HS-5 (cell line): ENCODE measurements at places on chromosomes 2 and 18.

DNA sequence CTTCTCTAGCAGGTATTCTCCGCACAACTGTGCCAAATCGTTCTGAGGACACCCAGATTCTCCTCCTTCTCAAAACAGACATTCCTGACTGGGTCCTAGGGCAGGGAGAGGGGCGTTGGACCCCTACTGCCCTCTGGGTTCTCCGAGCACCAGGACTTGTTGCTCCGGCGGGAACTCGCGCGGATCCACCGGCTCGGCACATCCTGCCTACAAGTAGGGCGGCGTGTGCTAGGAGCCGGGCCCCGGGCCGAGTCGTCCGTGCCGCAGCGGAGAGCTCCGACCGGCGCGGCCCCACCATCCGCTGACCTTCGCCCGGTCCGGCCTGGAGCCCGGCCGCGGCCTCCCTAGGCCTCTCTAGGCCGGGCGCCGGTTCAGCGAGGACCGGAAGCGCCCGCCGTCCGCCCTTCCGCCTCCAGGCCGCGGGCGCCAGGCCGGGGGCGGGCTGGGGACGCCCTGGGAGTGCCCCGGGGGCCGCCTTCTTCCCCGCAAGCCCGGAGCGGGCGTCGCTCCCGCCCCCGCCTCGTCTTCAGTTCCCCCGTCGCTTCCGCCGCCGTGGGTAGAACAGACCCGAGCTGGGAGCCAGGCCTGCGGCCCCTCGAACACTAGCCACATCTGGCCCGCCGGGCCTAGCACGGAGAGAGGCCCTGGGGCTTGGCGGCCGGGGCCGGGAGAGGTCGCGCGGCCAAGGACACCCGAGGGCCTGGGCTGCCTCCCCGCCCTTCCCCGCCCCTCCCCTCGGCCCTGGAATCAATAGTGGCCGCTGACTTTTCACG lies 7.6 kb upstream of the ONECUT2 start:
- no peak for DNase-seq

- no peak for DNase-seq
These were observed 97.3 kb upstream of the RGPD4 start for GRCh38 chr2:107729440-107729839.

DNA sequence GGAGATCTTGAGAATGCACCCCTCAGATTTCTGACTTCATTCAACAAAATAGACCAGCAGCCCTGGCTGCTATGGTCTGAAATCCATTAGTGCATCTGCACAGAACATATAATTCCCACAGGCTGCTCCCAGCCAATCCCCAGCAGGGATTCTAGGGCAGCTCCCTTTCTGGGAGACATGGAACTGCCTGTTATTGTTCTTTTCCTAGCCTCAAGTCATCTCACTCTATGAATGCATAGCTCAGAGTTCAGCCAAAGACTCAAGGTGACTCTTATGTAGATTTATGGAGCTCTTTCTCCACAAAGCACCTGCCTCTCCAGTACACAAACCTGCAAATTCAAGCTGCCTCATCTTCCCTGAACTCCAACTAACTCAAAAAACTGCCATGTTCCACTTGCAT lies 241.9 kb downstream of the WDPCP start:
- DNase-seq: no peak

DNA sequence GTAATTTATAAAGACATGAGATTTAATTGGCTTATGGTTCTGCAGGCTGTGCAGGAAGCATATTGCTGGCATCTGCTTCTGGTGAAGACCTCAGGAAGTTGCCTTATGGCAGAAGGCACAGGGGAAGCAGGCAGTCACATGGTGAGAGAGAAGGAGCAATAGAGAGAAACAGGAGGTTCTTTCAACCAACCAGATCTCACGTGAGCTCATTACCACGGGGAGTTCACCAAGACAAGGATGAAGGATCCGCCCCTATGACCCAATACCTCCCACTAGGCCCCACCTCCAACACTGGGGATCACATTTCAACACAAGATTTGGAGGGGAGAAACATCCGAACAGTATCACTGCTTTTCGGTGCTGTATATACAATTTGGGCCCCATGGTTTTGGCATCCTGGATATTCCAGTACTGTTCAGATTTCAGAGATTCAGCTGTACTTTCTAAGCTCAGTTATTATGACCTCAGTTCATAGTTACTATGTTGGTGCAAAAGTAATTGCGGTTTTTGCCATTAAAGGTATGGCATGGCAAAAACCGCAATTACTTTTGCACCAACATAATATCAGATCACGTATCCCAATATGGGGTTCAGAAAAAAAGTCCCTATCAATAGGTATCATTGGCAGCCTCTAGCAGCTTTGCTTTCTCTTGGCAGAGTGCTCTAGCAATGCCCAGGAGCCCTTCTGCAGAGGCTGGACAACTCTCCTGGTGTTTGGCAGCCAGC lies 189.6 kb upstream of the SIX3 start:
- no peak for DNase-seq

- DNase-seq: no peak
These were observed at the start of gene HOXD10 for GRCh38 chr2:176115883-176116813. HOXD10 (plus strand) TSS chr2:176116778; CDS start chr2:176116834, 56 bp downstream.

DNA sequence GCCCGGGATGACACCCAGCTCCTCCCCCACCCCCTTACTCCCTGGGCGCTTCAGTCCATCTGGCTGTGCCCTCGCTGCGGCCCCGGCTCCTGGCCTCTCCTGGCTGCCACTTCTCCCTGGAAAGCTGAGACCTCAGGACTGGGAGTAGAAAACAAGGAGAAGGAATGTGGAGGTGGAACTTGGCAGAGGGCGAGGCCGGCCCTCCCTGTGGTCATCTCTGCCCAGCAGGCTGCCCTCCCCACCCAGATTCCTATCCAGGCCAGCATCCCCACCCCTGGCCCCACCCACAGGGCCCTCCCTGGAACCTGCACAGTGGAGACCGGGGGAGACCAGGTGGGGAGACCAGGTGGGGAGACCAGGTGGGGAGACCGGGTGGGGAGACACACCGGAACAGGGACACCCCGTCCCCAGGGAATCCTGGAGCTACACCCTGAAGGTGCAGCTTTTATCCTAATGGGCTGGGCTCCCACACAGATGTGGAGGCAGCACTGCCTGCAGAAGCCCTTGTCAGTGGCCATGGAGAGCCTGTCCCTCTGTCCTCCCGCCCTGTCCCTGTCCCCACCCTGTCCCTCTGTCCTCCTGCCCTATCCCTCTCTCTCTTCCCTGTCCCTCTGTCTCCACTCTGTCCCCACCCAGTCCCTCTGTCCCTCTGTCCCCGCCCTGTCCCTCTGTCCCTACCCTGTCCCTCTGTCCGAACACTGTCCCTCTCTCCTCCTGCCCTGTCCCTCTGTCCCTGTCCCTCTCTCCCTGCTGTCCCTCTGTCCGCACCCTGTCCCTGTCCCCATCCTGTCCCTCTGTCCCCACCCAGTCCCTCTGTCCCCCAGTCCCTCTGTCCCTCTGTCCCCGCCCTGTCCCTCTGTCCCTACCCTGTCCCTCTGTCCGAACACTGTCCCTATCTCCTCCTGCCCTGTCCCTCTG lies 157.1 kb downstream of the PXDN start:
- DNase-seq: no peak

GRCh38 chr18:48542513-48543181 lies 3.8 kb downstream of the CTIF start:
- no peak for DNase-seq

DNA sequence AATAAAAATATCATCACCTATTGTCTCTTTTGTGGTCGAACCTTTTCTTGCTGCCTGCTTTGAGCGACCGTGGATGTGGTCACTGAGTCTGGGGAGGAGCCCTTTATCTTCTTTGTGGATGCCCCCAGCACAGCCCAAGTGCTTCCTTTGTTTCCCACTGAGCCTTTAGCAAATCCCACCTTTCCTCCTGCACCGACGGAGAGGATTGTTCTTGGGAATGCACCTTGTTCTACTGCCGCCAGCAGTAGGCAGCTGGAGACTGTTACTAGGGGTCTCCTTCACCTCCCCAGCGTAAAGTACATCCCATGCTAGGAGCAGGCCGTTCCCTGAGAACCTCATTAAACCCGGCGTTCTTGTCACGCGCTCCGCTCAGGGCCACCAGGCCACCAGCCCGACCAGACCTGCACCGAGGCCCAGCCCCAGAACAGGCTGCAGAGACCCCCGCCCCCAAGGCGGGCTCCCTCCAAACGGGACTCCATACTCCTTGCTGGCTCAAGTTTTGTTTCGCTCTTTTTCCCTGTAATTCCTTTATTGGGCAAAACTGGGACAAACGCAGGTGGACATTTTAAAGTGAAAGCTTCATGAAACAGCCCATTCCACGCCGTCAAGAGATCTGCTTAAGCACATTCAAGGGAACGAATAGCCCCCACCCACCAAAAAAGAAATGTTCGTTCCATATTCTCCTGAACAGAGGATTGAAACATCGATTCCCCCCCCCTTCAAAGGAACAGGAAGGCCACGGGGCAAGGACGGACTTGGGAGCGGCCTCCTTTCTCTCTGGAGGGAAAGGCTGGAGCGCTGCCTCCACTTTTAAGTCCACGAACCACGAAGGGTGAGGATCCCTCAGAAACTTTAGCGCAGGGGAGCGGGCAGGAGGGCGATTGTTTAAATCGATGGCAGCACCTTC lies 1.1 kb upstream of the MAT2A start:
- DNase-seq: no peak

DNA sequence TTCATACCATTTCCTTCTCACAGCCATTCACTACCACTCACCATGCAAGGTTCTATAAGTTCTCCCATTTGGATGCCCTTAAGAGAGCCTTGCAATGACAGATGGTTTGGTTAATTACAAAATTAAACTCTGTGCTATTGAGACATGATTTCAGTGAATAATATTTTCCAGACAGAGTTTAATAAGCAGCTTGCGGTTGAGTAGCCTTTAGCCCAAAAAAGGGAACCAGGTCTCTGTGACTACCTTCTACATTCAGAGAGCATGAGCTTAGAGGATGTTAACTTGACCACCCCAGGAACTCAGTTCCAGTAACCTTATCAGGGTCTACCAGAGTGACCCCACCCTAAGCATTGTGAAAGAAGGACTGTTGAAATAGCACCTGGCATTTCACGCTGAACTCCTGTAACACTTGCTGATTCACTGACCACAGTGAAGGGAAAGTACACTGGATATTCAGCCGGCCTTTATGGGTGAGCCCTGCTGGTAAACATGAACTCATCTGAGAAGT lies 1173.1 kb upstream of the ZEB2 start:
- peak; percentile 75 for DNase-seq

GRCh38 chr2:38268691-38269327 lies 108.3 kb downstream of the ATL2 start:
- DNase-seq: peak; percentile 36

DNA sequence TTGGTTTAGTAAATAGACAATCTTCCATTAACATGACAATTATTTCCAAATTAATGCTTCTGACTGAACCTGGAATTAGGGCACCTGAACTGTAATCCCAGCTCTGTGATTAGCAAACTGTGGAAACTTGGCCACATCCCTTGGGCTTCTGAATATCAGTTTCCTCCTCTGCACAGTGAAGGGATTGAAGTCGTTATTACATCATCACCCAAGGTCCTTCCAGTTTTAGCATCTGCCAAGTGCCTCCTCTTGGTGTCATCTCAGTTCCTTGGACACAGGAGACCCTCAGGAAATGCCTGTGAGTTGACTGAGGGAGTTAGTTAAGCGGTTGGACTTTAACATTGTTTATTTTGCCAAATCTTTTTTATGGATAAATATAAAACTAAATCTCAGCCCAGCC lies 64.8 kb downstream of the MOGAT1 start:
- DNase-seq: peak; percentile 35

GRCh38 chr18:50138181-50139064 lies 56.5 kb downstream of the MYO5B start:
- no peak for DNase-seq

DNA sequence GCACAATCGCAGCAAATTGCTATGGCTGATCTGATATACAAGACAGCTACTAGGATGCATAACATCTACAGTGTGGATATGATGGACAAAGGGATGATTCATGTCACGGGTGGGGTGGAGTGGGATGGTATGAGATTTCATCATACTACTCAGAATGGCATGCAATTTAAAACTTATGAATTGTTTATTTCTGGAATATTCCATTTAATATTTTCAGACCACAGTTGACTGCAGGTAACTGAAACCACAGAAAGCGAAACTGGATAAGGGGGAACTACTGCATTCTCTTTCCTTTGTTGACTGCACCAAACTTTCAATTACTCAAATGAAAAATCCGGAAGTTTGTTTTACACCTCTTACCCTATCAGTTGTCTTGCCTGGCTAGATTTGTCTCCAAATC lies 94.4 kb upstream of the NEUROD1 start:
- DNase-seq: no peak

DNA sequence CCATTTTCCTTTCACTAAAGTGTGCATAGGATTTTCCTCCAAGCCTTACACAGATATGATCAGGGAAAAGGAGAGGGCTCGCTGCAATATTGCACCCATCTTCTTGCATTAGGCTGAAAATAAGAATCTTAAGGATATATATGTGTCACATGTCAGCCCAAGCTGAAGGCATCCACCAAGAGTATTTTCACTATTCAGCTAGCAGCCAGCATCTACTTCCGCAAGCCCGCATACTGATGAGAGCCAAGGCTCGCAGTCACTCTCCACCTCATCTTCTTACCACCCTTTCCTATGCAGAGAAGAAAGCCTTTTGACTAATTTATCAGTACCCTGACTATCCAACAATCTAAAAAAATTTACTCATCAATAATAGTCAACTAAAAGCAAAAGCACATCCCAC lies 6.1 kb downstream of the TMEM163 start:
- no peak for DNase-seq

- no peak for DNase-seq
These were observed 8.9 kb downstream of the PTGR3 start for GRCh38 chr18:75200071-75200470.

GRCh38 chr2:727071-727470 lies 49.9 kb upstream of the TMEM18 start:
- no peak for DNase-seq

DNA sequence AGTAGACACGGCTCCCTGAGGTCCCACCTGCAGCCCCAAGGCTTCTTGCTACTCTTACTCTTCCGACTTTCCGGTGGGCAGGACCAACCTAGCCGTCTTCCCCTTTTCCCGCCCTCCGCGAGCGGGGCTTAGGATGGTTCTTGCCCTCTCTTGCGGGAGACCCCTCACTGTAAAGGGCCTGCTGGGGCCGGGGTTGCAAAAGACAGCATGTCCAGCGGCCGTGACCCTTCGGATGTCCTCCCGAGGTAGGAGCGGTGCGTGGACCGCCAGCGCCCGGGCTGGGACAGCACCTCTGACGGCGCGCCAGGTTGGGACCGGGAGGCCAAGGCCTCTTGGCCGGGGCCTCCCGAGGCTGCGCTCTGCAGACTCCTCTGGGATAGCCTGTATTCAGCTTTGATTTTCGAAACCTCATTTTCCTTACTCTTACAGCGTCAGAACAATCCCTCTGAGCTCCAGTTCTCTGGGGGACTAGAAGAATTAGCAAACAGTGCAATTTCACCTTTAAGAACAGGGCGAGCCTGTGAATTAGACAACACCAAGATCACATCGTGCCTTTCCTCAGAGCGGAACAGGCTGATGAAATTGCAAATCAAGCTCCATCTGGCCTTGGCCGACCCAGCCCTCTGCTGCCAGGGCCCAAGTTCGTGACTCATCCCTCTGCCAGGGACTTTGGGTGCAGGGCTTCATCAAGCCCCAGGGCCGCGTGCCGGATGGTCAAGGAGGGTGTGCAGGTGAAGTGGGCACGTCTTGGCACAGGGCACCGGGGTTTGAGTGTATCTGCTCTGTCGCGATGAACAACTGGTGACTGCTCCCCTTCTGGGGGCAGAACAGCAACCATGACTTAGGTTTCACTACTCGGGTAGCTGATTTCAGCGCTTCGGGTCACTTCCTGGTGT lies 777 bp downstream of the MOCOS start:
- DNase-seq: no peak
